ENCODE measurements at places on chromosomes 5 and 9. TPM values are rescaled to one million over a fixed set of nuclear protein-coding genes. Genes with fewer than 3 reads are reported as not detected.

- DNase-seq, result no peak
Measured at GRCh38 chr5:169164481-169164925, 136.4 kb downstream of the SLIT3 start.

DNA sequence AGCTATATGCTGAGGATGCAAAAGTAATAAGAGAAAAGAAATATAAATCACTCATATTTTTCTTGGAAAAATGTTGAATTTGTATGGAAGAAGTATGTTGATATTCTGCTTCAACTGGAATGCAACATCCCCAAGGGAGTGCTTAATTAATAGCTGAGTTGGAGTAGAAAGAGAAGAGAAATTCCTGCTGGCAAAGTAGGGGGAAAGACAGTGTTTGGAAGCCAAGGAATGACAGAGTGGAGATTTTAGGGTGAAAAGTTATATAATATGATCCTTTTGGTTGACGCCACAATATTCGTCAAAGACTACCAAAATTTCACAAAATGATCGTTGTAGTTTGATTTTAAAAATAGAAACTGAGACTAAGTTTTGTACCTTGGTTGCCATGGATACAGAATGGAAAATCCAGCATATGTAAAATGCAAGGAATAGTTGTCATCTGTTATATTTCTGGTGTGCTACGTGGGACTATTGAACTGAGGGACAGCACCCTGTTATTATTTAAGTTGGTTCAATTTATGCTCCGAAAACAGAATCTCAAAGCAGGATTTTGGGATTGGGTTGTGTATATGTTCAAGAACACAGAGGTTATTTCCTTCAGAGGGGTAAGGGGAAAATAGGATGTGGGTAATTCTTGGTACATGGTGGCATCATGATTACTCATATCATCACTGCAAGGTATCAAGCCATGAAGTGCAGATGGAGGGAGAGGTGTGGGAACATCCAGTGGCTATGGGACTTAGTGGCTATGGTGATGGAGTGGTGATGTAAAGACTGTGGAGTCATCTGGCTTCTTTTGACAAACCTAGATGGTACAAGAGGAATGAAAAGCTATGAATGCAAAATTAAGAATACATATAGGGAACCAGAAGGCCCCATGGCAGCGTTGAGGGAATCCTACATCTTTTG lies 61.0 kb downstream of the SUB1 start:
- DNase-seq, result no peak

GRCh38 chr5:78294248-78295034 lies at the start of gene AP3B1:
TSS of gene AP3B1 (minus strand) at chr5:78294698. CDS start at chr5:78294579, 119 bp downstream.
- DNase-seq, result peak; percentile 98

- peak; percentile 16 for DNase-seq
Measured at GRCh38 chr9:76374783-76375559, 19.3 kb downstream of the RFK start.

GRCh38 chr9:121700165-121700831 lies 48.9 kb downstream of the DAB2IP start:
- DNase-seq, result no peak

DNA sequence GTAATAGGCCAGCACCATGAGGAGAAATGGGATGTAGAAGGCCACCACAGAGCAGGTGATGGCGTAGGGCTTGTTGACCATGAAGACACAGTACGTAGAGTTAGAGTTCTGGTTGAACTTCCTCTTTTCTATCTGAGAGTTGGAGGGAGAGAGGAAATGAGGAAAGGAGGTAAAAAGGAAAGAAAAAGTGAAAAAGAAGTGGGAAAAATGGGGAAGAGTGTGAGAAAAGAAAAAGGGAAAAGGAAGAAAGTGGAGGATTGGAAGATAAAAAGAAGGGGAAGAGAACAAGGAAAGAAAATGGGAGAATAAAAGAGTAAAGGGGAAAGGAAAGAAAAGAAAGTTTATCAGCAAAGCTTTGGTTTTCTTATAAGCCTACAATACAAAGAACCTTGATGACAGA lies 126.1 kb downstream of the FBXO38 start:
- no peak for DNase-seq

- DNase-seq, result peak; percentile 49
Measured at GRCh38 chr9:98867429-98868168, 60.1 kb downstream of the GALNT12 start.

DNA sequence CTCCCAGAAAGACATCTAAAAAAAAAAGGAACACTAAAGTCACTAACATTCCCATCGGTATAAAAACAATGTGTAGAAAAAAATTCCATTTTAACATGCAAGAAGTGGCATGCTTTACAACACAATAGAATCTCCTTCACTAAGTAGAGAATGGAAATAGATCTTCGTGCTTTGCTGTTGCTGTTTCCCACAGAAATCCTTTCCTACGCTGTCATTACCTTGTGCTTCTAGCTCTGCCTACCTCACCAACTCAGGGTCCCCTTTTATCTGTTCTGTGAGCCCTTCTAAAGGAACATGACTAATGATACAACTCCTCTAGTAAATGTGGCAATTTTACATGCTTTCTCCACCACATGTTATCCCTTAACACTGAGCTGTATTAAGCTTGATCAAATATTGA lies 202.9 kb downstream of the MCTP1 start:
- no peak for DNase-seq

- no peak for DNase-seq
Measured at GRCh38 chr9:82891321-82891720, 171.6 kb downstream of the RASEF start.

DNA sequence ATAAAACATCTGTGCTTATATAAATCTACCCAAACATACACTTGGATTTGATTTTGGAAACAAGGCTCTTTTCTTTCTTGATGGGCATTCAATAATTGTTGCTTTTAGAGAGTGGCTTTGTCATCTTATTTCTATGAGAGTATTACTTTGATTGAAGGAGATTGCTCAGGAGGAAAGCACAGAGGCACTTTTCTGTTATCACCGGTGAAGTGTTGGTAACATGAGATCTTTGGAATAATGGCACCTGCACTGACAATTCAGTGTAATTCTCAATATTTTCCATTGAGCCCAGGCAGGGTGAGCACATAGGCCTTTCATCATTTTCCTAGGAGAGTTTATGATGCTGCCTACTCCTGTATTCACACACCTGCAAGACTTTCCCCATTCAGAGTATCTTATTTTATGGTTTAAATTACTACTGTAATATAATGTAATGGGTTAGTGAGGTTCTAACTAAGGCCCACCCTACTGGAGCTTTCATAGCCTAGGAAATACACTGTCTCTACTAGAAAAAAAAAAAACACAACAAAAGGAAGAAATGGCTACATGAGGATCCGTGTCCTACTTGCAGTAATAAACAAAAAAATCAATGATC lies 244.3 kb downstream of the DENND1A start:
- DNase-seq, result no peak

- DNase-seq, result peak; percentile 26
Measured at GRCh38 chr5:36393656-36394428, 92.1 kb upstream of the RANBP3L start.

GRCh38 chr9:84917366-84918070 lies 248.0 kb downstream of the NTRK2 start:
- DNase-seq, result no peak

DNA sequence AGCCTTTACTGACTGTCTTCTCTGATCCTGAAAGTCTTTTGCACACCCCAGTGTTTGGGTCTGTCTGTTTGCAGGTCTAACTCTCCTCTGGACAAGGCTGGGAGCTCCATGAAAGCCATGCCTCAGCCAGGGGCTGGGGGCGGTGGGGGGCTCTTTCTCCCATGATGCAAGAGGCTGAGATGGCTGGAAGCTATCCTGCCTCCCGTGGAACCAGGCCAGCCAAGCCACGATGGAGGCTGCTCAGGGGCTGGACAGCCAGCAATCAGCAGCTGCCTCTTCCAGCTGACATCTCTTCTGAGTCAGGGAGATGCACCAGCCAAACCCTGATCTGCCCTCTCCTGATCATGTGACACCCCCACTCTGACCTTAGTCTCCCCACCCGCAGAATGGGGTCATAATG lies 154.0 kb downstream of the BARX1 start:
- no peak for DNase-seq

Gene DUSP1
- 17.1 TPM for total RNA-seq

Gene HSPB3
- total RNA-seq, result 4.1 TPM

Gene AJM1
- 3.2 TPM for total RNA-seq

Gene CER1
- not detected for total RNA-seq

Gene IFNA13
- not detected for total RNA-seq

Gene CFAP157
- total RNA-seq, result not detected

Gene REEP2
- 0.63 TPM for total RNA-seq

Gene PCSK5
- total RNA-seq, result not detected

Gene FOXD4L5
- total RNA-seq, result 0.16 TPM
